ENCODE measurements at places on chromosomes 4 and X. TPM values are rescaled to one million over a fixed set of nuclear protein-coding genes. Genes with fewer than 3 reads are reported as not detected.

DNA sequence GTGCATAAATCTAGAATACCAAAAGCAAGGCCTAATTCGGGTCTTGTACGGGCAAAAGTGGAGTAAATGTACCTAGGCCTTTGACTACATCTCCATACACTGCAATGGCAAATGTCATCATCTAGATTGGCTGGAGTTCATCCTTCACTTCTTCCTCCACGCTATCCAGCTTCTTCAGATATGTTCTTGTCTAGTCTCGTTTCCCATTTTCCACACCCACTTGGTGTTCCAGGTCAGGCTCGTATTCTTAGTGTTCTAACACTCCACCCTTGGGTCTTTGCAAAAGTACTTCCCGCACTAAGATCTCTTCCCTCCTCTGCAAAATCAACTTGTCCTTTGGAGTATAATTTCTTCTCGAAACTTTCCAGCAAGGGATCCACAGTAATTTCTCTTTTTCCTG lies 1.4 kb downstream of the COQ2 start:
- DNase-seq: no peak

The P2RY4 gene
- 0.60 TPM for polyA plus RNA-seq

DNA sequence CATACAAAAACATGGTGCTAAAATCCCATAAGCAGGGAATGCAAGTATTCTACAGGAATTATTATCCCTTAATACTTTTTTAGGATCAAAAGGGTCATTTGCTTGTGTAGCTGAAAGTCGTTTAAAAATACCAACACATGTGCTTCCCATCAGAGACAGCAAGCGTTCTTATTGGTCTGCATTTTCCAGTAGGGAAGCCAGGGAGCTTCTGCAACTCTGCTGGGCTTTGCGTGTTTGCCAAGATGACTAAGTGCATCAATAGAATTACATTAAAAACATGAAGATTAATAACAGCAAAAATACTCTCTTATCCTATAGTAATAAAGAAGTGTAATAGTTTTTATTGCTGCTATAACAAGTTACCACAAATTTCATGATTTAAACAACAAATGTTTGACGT lies 111.2 kb downstream of the QDPR start:
- DNase-seq: no peak

GRCh38 chr4:172838943-172839342 lies 329.7 kb upstream of the GALNT7 start:
- DNase-seq: no peak

The TMPRSS11B gene
- not detected for polyA plus RNA-seq

The MAGEB17 gene
- 0.60 TPM for polyA plus RNA-seq

DNA sequence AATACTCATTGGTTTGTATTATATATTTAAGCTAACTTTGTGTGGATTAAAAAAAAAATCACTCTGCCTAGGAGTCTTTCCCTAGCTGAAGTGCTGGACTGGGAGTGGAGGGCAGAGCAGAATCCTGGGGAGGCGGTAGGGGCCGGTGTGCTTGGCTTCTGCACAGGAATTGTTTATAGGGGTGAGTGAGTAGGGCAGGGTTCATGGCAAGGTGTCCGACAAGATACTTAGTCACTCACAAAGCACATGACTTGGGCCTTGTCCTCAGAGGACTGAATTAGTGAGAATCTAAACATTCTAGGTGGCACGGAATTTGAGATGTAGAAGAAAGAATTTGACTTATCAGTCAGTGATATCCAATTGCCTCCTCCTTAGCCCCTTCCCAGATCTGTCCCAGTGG lies 32.2 kb downstream of the FNIP2 start:
- no peak for DNase-seq

DNA sequence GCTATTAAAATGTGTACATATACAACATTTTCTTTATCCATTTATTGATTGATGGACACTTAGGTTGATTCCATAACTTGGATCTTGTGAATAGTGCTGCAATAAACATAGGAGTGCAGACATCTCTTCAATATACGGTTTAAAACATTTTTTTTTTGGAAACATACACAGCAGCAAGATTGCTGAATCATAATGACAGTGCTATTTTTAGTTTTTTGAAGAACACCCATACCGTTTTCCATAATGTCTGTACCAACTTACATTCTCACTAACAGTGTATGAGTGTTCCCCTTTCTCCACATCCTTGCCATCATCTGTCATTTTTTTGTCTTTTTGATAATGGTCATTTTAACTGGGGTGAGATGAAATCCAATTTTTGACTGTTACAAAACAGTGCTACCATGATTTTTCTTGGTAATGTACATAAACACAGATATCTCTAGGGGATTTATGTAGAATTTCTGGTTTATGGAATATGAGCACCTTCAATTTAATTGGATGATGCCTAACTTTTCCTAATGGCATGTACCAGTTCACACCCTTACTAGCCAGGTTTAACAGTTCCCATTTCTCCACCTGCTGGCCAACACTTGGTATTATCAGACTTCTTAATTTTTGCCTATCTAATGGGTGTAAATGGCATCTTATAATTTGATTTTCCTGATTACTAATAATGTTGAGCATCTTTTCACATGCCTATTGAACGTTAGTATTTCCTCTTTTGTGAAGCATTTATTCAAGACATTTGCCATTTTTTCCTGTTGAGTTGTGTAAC lies 21.0 kb upstream of the TMSB15B start:
- DNase-seq: no peak

DNA sequence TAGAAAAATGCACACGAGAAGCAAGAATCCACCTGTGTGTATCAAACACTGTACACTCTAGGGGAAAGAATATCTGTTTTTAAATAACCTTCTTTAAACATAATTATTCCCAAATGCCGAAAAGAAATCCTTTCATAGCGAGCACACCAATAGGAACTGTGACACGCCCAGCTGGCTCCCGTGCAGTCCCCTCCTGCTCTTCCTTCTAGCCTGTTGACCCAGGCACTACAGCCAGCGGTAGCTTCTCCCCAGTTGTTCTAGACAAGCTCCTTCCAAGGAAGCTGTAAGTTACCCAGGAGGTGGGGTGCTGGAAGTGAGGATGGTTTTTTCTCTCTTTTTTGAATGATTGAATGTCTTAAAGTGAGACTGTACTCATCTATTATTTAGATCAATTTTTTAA lies 19.5 kb upstream of the NOCT start:
- DNase-seq: peak; percentile 15

- no peak for DNase-seq
Measured at GRCh38 chrX:16822723-16823122, 36.5 kb downstream of the TXLNG start.

DNA sequence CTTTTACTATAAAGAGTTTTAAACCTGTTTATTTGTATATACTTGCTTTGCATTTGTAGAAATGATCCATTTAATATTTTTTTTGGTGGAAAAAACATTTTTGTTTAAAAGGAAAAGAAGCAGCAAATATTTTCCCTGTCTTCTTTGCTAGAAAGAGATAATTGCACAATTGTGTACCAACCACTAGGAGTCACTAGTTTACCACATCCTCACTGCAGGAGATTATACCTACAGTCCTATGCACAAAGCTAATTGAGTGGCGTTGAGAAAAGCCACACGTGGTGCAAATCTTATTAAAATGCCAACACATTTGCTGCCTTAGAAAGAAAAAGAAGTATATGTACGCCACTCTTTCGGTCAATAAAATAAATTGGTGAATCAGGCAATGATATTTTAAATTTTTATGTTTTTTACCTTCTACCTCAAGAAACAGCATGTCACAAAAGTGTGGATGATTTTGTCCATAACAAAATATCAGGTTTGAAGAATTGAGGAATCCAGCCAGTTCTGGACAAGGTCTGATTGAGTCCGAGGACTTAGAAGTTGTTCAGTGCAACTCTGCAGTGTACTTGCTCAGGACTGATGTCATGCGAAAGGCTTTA lies 102.9 kb downstream of the GRXCR1 start:
- no peak for DNase-seq

DNA sequence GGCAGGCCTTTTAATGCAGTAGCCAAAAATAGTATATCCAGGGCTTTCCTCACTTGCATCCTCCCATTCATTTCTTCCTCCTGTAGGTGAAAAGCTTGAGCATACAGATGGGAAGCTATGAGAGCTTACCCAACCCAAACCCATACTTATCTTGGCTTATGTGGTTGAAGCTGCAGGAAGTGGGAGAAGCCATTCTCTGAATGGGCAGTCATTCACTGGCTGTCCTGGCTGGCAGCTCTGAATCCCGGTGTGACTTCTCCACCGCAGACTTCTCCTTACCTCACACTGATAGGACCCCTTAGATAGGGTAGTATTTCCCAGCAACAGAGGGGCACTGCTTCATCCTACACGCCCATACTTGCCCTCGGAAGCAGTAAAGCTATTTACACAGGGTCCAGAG lies 125.4 kb downstream of the AMMECR1 start:
- no peak for DNase-seq

GRCh38 chr4:14152834-14153519 lies 525.5 kb upstream of the BOD1L1 start:
- DNase-seq: no peak

DNA sequence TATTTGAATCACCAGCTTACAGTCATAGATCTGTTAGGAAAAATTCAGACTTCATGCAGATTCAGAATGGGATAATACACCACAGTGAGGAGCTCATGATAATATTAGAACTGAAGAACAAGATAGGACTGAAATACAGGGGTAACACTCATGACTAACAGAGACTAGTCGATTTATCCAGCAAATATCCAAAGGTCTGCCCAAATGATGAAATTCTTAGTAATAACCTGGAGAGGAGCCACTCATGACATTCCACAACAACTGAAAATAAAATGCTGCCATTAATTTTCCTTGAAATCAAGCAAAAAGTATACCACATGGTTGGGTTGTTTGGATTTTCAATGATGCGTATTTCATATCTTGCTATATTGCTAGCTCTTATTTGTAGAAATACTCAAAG lies 903.7 kb upstream of the ADGRL3 start:
- no peak for DNase-seq

DNA sequence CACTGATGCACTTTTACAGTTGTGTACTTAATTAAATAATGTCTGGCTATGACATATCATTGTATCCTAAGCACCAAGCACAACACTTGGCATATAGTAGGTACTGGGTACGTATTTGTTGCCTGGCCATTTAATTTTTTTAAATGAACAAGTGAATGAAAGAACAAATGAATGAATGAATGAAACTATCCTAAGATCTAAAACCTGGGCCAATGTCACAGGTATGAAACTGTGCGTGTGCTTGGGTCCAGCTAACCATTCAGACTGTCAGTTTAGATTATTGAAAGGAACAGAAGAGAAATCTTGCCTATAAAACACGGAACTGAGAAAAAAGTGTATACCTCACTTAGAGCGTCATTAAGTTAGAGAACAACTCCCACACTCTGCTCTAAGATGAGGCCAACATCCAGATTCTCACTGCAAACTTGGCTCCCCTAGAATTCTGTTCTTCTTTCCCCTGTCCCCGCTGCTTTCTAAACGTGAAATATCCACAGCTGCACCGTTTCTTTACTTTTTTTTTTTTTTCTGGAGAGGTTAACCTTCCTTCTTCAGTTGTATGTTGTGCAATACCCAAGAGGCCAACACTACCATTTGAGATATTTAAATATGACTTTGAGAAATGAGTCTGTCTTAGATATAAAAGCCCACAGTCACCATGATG lies 17.3 kb upstream of the SEL1L3 start:
- DNase-seq: no peak

All from sigmoid colon (tissue), 7 donors.